Cerebellar nuclear complex (tissue), 1 donor: ENCODE measurements at places on chromosomes 6 and 20.

DNA sequence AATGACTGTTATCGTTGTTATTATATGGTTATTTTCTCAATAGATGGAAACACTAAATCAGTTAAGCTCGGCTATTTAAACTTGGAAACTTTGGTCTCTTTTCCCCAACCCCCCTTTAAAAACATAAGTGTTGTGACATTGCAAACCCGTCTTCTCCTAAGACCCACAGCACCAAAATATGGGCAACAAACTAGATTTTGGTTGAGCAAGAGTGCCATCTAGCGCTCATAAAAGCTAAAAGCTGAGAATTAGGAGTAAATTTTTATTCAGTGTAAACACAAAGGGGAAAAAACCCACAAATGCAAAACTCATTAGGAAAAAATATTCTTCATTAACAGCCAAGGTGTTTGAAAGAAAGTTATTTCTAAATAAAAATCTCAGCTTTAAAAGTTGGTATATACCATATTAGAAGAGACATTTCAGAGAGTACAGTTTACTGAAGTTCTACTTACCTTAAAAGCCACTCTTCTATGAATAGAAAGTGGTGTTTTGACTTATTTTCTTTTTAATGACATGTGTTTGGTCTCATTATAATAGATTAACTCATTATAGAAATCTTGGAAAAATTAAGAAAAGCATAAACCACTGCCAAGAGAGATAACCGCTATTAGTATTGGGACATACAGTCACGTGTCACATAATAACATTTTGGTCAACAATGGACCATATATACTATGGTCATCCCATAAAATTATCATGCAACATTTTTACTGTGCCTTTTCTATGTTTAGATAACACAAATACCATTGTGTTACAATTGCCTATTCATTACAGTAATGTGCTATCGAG is 21.1 kb downstream of the SESN1 start:
- no peak for DNase-seq

DNA sequence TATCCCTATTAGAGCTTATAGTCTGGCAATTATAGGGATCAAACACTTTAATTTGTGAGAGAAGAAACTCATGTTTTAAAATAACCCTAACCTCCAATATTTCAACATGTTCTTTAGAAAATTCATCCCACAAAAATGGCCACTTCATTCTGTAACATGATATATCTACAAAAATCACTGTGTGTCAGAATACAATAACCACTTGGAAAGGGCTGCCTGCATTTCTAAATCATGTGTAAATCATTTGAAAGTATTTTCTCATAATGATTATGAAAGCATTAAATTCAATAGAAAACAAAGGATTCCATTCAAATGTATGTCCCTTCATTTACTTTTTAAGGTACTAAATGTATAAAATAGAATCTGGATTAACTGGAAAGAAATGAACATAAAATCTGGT is 101.4 kb upstream of the NHSL1 start:
- no peak for DNase-seq

- DNase-seq = no peak
Observed at GRCh38 chr6:317448-318144, 25.3 kb downstream of the DUSP22 start.

DNA sequence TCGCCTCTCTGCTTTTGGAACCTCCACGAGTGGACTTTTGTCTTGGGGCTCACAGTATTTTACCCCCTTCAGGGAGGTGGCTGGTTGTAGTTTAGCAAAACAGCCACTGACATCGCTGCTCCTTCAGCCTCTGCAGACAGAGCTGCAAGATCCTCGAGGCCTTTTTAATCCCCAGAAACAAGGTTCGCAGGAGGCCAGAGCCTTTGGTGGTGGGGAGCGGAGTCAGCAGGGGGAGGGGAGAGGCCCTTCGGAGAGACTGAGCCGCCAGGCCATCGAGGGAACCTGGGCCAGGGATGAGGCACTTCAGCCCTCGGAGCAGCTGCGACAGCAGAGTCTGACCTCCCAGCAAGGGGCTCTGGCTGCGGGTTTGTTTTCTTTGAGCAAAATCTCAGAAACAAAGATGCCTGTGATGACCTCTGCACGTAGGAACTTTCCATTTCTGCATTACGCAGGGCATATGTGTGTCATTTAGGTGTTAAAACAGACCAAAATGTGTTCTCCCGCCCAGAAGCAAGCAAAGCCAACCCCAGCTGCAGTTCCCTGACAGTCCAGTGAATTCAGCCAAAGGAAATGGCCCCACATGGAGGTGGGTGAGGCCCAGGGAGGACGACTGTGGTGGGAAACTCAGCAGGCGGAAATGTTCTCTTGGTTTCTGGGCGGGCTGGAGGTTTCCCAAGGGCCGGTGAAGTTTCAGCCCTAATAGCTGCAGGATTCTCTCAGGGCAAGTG is 171.2 kb upstream of the SULF2 start:
- DNase-seq = no peak

GRCh38 chr6:53109612-53110011 is 39.0 kb downstream of the GCM1 start:
- DNase-seq = no peak

GRCh38 chr6:157966589-157966977 is 15.1 kb upstream of the SYNJ2 start:
- DNase-seq = no peak

DNA sequence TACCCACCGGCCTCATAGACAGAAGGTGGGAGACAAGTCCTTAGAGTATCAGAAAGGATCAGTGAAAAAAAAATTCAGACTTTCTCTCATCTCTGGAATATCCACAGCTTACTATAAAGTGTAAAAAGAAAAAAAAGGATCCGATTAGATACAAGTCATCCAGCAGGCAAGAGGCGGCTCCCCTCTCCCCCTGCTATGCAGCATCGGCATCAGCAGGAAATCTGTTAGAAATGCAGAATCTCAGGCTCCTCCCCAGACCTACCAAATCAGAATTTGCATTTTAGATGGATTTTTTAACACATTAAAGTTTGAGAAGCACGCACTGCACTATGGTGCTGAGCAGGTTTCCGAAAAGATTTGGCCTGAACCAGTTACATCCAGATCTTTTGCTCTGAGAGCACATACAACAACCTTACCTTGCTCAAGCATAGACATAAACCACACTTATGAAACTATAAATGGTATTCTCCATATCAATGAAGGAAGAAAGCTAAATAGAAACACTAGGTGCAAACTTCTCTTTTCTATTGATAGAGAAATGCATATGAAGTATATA is 117.0 kb upstream of the POU3F2 start:
- no peak for DNase-seq

- DNase-seq = no peak
Observed at GRCh38 chr6:135181333-135182070, 394 bp downstream of the MYB start.

DNA sequence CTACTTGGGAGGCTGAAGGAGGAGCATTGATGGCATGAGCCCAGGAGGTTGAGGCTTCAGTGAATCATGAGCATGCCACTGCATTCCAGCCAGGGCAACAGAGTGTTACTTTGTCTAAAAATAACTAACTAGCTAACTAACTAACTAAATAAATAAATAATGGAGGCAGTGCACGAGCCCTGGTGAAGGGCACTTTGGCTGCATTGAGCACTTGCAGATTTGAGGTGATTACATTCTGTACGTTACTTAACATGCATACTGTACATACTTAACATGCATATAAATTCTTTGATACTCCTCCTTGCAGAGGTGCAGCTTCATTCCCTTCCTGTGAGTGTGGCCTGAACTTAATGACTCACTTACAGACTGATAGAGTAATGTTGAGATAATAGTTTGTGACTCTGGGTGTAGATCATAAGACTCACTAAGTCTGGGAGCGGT is 10.7 kb downstream of the HLA-A start:
- DNase-seq = no peak

- DNase-seq = no peak
Observed at GRCh38 chr6:101722471-101722870, 329.0 kb downstream of the GRIK2 start.

- no peak for DNase-seq
Observed at GRCh38 chr6:164882236-164882635, 427.2 kb downstream of the C6orf118 start.

DNA sequence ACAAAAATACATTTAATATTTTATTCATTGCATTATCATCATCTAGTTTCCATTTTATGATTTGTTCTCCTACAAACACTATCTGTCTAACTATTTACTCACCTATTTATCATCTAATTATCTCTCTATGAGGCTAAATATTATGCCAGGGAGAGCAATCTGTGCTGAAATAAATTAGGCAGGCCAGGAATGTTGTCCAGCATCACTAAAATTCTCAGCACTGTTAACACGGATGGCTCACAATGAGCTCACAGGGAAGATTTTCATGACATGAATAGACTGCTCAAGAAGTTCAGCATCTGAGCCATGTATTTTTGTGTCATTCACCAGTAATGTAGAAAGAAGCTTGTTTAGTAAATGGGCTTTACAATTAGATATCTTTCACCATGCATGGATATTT is 1277.2 kb downstream of the GRIK2 start:
- DNase-seq = no peak

DNA sequence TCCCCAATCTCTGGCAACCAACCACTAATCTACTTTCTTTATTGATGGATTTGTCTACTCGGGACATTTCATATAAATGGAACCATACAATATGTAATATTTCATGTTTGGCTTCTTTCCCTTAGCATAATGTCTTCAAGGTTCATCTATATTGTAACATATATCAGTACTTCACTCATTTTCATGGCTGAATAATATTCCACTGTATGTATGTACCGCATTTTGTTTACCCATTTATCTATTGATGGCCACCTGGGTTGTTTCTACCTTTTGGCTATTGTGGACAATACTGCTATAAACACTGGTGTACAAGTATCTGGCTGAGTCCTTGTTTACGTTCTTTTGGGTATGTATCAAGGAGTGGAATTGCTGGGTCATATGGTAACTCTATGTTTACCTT is 48.4 kb downstream of the PANK2 start:
- DNase-seq = no peak

- DNase-seq = no peak
Observed at GRCh38 chr6:157597461-157598312, 216.7 kb downstream of the ZDHHC14 start.

DNA sequence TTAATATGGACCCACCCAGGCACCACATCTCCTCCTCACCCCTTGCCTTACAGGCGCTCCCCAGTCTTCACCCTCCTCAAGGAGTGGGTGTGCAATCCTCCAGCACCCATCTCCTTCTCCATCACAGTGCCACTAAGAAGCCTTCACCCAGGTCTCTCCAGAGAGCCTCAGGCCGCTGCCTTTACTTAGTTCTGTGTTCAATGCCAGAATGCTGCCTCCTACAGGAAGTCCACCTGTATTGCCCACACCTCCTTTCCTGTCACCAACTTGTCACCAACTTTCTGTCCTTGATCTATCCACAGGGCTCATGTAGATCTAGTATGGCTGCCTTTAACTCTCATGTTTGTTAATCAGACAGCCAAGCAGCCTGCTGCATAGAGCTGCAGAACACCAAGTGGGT is 586 bp upstream of the LST1 start:
- no peak for DNase-seq

DNA sequence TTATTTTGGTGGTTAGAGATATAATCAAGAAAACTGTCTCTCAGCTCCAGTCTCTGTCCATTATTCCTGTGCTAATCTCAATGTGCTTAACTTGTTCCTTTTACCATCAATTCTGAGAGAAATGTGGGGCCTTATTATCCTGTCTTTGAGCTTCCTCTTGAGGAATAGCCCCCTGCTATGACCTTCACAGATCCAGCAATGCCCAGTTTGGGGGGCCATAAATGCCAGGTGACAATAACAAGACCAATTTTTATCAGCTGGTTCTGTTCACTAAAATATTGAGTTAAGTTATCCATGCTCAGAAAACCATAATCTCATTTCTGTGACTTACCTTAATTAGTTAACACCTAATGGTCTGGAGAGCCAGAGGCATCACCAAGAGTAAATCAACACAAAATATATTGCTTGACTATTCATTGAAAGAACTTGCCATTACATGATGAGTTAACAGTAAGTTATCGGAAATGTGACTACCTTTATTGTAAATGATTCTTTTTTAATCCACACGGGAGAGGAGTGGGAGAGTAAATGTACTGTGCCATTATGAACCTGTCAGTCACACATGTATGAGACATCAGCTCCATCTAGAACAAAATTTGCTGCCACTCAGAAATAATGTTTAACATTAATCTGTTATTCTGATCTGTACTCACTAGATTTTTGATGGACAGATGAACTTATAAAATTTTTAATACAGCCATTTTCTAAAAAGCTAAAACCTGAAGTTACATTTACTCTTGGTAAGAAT is 149.7 kb downstream of the ID4 start:
- no peak for DNase-seq

DNA sequence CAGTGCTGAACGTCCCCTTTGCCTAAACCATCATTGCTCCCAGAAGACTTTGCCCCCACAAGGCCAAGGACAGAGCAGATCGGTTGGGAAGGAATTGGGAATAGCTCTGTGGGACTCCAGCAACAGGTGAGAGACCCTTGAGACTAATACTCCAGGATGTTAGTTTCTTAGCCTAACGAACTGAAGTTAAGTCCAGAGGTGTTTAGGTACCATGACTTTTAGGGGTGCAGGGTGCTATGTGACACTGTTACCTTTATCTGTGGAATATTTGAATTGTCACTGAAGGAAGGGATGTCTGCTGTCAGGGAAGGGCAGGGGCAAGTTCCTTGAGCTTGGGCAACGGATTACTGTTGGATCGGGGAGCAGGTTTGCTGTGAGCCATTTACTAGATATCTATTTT is 1.9 kb downstream of the BLCAP start:
- no peak for DNase-seq

DNA sequence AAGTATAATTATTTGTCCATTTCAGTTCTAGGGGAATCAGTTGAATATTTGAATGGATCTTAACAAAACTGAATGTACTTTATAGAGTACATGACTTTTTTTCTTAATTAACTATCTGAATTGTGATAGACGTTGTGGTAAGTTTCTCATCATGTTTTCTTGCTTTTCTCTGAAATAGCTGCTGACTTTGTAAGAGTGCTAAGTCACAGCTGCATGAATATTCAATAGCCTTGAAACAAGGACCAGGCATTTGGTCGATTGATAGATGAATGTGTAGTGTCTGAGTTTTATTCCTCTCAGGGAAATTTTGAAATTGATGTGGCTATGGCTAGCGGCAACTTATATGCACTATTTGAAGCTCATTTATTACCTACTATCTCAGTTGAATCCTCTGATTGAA is 56.0 kb downstream of the ADGRB3 start:
- no peak for DNase-seq
